Activated T-helper 1 cell treated with anti-CD3 and anti-CD28 coated beads, Interleukin-2, amount 50 U/mL, for 16 hours (primary cell): ENCODE measurements at places on chromosomes 7 and 10.

DNA sequence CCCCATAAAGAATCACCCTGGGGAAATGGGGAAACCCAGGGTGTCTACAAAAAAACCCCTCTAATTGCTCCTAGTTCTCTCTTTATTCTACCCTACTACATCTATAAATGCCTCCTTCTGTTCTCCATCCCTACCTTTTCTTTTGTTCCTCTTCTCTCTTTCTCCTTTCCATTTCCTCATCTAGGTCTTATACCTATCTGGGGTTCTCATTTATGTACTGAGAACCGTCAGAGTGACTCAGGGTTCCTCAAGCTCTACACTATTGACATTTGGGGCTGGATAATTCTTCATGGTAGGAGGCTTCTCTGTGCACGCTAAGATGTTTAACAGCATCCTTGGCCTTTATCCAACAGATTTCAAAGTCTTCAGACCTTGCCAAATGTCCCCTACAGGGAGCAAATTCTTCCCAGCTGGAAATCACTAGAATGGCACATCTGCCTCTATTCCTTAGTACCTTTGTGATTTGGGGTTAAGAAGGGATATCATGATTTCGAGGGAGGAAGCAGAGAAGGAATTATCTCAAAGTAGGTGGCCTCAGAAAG, 137.4 kb upstream of the PTN start:
- no peak for DNase-seq

DNA sequence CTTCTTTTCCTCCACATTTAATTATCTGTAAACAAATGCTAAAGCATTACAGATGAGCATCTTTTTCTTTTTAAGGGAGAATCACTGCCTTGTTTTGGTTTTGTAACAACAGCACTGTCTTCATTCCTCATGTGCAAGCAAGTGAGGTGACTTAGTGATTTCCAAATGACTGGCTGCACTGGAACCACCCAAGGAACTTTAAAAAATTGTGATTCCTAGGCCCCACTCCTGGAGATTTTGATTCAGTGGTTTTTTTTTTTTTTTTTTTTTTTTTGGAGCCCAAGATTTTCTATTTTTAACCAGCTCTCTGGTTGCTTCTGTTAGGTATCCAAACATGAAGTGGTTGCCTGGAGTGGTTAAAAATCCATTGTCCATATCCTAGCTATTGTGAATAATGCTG, 176.2 kb downstream of the LRMDA start:
- no peak for DNase-seq

DNA sequence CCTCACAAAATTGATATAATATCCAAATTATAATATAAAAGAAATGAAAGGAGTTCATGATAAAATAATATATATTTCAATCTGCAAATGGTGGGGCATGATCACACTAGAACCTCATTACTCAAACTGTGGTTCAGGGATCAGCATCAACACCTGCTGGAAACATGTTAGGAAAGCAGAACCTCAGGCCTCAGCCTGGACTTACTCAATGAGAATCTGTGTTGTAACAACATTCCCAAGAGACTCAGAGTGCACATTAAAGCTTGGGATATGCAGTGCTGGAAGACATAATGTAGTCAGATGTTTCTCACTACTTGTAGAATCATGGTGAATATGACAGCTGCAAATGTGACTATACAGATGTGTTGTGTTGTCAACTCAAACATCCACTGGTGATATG, 81.7 kb upstream of the ITPRID1 start:
- no peak for DNase-seq

DNA sequence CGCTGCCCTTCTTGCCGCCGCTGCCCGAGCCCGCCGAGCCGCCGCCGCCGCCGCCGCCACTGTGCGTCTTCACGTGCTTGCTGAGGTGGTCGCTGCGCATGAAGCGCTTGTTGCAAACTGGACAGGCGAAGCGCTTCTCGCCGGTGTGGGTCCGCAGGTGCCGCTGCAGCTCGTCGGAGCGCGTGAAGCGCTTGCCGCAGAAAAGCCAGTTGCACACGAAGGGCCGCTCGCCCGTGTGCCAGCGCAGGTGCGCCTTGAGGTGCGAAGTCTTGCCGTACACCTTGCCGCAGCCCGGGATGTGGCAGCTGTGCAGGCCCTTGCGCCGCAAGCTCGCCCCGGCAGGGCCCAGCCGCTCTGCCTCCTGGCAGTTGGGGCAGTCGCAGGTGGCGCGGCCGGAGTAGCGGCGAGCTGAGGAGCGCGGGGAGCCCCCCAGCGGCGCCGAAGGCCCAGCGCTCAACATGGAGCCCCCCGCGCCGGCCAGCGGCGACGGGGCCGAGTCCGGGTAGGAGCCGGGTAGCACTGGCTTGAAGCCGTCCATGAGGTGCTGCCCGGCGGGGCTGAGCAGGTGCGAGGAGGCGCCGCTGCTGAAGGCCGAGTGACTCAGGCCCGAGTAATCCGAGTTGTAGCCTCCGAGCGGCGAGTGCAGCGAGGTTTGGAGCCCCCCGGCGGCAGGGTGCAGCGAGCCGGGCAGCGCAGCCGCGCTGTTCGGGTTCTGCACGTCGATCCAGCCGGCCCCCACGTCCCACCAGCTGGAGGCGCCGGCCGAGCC, 2.1 kb downstream of the SP8 start:
- DNase-seq, result no peak

DNA sequence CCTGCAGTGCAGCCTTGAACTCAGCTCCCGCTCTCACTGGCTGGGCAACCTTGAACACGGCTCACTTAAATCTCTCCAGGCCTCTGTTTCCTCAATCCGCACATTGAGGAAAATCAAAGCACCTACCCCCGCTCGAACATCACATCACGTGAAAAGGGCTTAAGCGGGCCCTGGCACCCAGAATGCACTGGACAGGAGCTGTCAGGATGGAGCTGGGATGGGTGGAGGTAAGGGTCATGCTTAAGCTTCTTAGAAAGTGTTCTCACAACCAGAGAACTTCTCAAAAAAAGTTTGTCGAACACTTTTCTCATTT, 55.7 kb upstream of the MGMT start:
- DNase-seq, result no peak

- no peak for DNase-seq
Measured at GRCh38 chr7:32204361-32205018, 134.3 kb upstream of the PDE1C start.

DNA sequence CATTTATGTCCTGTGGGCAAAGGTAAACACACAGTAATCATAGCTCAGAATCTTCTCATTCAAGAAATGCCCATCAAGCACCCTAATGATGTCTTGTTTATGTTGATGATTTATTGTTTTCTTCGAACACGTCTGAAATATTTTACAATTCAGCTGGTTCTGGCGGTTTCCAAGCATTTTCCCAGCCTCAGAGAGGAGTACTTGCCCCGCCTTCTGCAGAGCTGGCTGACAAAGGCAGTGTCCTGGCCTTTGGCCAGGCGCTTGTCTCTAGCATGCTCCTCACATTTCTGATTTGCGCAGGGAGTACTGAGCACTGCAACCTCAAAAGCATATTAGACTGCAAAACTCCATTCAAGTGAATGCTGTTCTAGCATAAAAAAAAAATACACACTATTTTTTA, 314.2 kb upstream of the GNAI1 start:
- DNase-seq, result no peak

DNA sequence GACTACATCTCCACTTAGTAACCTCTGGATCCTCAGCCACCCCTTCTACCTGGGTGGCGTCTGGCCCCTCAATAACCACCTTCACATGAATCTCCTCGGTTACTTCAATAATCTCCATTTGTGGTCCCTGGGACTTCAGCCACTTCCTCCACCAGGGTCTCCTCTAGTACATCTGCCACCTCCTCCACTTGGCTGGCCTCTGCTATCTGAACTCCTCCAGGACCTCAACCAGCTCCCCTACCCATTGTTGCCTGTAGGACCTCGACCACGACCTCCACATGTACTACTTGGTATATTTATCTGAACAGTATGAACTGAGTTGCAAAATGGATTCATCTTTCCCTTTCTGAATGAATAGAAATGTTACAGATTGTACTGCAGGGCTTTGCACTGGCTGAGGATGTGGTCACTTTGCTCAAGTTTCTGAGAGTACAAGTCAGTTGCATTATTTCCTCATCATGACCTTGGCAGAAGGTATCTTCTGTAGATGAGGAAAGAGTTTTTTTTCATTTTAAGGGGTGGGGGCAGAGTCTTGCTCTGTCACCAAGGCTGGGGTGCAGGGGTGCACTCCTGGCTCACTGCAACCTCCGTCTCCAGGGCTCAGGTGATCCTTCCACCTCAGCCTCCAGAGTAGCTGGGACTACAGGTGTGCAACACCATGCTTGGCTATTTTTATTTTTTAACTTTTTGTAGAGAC, 36.0 kb downstream of the MAT1A start:
- DNase-seq, result no peak

GRCh38 chr7:129907122-129907736, 45.5 kb downstream of the UBE2H start:
- DNase-seq, result no peak

GRCh38 chr7:41045556-41046123, 657.2 kb downstream of the INHBA start:
- DNase-seq, result no peak

GRCh38 chr7:27808626-27809025, 68.7 kb downstream of the TAX1BP1 start:
- DNase-seq, result no peak

DNA sequence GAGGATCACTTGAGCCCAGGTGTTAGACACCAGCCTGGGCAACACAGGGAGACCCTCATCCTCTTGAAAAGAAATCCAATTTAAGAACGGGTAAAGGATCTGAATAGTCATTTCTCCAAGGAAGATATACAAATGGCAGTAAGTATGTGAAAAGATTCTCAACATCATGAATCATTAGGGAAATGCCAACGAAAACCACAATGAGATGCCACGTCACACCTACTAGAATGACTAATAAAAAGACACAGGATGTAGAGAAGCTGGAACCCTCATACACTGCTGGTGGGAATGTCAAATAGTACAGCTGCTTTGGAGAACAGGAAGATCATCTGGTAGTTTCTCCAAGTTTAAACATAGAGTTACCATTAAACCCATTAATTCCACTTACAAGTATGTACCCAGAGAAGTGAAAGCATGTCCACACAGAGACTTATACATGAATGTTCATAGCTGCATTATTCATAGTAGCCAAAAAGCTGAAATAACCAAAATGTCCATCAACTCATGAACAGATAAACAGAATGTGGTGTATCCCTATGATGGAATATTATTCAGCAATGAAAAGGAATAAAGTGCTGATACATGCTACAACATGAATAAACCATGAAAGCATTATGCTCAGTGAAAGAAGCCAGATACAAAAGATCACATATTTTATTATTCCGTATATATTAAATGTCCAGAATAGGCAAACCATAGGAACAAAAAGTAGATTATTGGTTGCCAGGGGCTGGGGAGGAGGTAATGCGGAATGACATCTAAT, 13.1 kb upstream of the ZMIZ2 start:
- DNase-seq, result no peak

DNA sequence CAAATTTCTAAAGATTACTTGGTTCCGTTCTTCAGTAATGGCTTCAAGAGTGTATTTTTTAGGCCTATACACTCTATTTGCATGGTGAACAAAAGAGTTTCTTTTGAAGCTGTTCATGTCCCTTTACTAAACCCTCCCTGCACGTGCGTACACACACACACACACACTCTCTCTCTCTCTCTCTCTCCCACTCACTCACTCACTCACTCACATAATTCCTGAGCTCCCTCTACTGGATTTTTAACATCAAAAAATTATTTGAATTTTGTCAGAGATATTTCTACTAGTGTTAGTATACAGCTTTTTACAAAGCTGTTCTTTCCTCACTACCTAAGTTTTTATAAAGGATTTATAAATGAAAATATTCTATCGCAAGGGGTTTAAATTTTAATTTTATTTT, 85.9 kb downstream of the UBE3C start:
- DNase-seq, result no peak

GRCh38 chr7:53303781-53304180, 268.3 kb downstream of the POM121L12 start:
- no peak for DNase-seq

- no peak for DNase-seq
Measured at GRCh38 chr7:110797656-110798055, 293.3 kb upstream of the LRRN3 start.

GRCh38 chr7:47836503-47837202, 111.6 kb downstream of the PKD1L1 start:
- DNase-seq, result no peak

DNA sequence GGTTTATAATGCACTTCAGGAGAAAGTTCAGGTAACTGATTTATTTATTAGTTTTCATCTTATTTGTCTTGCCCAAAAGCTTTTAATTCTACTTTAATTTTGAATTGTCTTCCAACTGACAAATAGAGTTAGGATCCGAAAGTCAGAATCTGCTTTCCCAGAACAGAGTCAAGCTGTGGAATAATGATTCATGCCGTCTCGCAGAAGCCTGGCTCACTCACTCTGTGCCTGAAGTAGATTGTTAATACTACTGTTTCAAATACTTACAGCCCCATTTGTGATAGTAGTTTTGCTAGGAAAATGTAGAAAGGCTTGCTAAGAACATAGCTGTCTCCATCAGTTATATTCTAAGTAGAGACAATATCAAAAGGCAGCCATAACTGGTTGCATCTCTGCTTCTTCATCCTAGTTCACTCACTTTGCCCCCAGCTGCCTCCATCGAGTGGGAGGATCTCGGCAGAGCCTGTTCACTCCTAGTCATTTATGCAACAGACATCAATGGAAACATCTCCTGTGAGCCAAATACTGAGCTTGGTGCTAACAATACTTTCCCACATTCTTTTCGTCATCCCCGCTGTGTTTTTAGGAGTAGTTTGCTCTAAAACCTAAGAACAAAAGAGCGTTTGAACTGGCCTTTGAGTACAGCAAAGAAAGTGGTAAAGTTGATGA, 28.0 kb downstream of the ABRAXAS2 start:
- DNase-seq, result no peak

- no peak for DNase-seq
Measured at GRCh38 chr7:129855234-129855673, 97.5 kb downstream of the UBE2H start.

DNA sequence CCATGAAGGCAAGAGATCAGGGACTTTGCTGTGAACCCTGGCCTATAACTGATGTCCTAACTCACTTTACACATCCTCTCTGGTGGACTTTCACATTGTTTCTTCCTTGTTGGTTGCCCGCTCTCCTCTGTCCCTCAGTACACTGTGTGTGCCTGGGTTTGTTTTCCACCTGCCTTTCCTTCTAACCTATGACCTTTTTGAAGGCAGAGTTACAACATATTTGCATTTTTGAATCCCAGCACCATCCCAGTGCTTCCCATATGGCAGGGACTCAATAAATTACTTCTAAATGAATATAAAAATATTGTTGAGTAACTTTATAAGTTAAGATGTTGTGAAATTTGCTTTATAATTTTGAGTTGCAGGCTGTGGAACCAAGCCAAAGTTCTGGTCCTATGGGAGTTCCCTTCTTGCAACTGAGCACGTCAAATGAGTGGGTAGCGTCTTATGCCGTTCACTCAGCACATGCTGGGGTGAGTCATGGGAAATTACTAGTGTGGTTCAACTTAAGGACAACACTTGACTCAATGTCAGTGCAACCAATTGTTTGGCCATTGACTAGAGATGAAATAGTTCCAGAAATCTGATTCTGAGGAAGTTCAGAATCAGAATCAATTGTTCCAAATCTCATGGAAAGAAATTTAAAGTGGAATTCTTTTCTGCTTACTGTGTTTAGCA, 250.9 kb downstream of the TWIST1 start:
- no peak for DNase-seq
